ENCODE measurements at places on chromosomes 5 and 9.

DNA sequence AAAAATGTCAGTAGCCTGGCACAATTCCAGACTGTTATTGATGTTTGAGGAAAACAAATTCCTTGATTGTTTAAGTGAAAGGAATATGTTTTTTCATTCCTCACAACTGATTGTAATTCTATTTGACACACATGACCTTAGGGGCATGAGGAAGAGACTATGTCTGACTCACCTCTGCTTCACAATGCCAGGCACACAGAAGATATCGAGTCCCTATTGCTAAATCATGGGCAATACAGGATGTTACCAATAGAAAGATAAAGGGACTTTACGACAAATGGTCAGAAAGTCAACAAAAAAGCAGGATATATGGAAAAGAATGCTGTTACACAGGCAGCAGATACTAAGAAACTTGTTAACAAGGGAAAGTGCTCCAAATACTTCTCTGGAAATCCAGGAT lies 1903.5 kb downstream of the EFNA5 start:
- no peak for DNase-seq

GRCh38 chr5:59615272-59615671 lies 278.3 kb downstream of the PDE4D start:
- DNase-seq: peak; percentile 74

DNA sequence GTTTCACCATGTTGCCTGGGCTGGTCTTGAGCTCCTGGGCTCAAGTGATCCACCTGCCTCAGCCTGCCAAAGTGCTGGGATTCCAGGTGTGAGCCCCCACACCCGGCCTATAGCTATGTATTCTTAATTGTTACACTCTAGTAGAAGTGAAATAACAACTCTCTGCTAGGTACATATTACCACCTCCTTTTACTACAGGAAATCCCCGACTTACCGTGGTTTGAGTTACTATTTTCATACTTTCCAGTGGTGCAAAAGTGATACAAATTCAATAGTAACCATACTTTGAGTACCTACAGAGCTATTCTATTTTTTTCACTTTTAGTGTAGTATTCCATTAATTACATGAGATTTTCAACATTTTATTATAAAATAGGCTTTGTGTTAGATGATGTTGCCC lies 719 bp downstream of the ARL14EPL start:
- DNase-seq: no peak

DNA sequence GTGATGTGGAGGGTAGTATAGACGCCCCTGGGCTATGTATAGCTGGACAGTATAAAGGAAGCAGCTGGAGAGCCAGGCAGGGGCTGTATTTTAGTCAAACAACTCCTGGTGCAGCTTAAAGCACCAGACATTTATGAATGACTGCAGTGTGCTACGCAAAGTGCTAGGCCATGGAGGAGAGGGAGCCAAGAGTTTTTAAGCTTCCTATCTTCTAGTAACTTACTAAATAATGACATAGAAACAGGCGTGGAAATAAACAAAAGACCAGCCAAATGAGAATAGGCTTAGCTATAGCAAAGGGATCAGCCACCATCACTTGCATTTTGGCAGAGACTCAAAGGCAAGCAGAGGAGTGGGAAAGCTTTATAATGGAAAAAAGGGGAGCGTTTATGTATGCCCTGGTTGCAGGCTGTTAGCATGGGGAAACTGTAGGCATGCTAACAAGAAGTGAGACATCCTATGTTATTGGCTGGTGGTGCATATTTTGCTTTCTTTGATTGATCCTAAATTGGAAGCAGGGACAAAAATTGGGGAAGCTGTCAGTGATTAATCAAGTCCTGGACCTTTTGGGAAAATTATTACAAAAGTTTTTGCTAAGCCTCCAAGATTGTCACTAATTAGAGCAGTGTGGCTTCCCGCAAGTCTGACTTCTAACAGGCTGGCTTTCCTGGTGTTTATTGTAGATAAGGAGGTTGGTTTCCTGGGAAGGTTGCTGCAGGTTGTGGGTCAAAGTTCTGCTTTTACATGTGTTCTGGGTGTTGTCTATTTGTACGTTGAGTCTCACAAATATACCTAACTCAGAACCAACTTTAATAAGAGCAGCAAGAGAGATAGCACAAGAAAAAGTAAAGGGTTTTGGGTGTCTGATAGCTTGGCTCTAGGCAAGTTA lies 46.6 kb downstream of the RAB3C start:
- no peak for DNase-seq

DNA sequence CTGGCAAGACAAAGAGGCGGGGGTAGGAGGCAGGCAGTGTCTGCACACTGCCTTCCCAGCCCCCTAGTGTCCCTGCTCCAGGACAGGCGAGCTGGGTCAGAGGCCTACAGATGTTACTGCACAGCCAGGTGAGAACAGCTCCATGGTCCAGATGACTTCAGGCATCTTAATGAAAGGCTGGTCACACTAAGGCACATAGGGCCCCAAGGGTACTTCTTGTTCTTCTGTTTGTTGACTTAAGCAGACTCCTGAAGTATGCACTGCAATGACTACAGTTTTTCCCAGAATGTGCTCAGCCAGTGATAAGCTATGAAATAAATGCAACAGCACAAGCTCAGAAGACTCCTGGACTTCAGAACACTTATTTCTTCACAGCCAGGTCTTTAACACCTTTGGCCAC lies 27.4 kb downstream of the ATPSCKMT start:
- peak; percentile 38 for DNase-seq

- no peak for DNase-seq
Measured at GRCh38 chr5:62312036-62312435, 6.0 kb downstream of the KIF2A start.

GRCh38 chr5:8842971-8843551 lies 702.8 kb downstream of the SEMA5A start:
- peak; percentile 61 for DNase-seq

DNA sequence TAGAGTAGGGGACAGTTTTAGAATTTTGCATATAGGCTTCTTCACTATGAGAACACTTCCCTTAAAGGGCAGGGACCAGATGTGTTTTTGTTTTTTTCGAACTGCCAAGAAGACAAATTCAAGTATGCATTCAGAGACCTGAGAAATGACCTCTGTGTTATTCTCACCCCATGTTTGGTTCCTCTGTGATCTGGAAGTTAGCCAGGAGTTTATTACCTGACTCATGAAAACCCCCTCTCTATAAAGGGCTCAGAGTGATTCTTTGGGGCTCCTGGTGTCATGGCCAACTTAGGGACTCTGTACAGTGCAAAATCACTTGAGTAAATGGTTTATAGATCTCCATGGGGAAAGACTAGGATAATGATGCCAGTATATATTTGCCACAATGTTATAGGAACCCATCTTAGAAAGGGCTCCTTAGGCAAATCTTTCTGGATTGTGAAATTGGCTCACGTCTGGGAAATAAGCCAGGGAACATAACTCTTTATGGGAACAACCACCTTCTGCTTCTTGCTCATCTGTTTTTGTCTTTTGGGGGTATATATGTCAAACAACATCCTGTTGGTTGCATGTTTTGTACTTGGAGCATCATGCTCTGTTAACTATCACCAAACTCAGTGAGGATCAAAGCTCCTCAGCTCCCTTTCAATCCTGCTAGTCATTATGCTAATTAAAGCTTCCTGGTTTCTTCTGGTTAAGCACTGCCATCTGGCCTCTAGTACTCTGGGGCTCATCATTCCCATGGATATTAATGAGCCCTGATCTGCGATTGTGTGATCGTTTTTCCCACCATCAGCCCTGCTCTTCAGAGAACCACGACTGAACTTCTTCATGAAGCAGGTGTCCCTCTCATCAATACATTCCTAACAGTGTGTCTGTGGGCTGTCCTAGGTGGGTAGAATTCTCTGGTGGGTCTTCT lies 173.4 kb upstream of the CDH12 start:
- peak; percentile 54 for DNase-seq

GRCh38 chr9:30519756-30520155 lies 1864.7 kb upstream of the ACO1 start:
- no peak for DNase-seq

DNA sequence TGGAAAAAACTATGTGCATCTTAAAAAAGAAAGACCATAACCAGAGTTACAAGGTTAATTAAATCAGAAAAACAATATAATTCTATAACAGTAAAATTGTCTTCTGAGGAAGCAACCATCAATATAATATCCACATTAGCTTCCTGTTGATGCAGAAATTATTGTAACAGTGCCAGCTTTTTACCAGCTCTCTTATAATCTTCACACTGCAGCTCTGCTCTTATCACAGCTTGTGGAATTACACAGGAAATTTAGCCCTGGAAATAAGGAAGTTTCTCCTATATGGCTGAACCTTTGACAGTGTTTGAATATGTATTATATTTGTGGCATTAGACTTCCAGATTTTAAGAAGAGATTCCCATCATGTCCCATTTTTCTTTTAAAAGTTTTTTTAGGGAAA lies 49.1 kb upstream of the TEK start:
- peak; percentile 14 for DNase-seq

DNA sequence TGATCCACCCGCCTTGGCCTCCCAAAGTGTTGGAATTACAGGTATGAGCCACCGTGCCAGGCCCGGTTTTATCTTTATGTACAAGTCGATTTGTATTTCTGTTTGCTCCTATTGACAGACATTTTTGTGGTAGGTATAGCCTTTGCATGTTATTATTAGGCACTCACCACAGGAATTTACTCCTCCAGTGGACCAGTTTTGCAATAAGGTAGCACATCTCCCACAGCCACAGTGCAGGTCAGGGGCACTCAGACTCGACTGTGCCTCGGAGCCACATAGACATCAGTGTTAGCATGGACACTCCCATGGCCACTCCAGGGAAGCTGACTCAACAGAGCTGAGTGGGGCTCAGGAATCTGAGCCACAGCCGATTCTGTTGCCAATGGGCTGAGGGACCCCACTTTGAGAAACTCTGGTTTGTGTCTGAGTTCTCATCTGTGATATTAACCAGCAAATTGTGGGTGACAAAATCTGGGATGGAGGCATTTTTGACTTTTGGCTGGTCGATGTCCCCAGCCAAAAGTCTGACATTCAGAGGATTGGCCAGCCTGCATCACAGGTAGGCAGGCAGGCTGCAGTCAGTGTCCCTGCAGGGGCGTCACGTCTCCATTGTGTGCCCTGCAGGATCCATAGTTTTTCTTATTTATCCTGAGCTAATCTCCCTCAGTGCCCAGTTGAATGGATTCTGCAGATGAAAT lies 15.0 kb upstream of the SHB start:
- peak; percentile 66 for DNase-seq

DNA sequence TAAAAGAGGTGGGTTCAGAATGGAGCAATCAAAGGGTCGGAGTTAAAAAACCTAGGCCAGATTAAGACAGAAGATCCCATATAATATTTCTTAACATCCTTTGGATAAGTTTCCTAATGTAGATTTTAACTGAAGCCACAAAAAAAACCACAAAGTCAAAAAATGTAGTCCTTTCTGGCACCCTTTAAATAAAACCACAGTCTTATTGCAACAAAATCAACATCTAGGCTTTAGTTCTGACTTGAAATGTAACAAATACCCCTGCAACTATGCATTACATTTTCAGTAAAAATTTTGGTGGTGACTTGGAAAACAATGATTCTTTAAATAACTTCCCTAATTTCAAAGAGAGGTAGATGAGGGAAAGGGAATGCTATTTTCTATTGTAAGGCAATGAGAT lies 109.2 kb downstream of the PSAT1 start:
- DNase-seq: no peak

DNA sequence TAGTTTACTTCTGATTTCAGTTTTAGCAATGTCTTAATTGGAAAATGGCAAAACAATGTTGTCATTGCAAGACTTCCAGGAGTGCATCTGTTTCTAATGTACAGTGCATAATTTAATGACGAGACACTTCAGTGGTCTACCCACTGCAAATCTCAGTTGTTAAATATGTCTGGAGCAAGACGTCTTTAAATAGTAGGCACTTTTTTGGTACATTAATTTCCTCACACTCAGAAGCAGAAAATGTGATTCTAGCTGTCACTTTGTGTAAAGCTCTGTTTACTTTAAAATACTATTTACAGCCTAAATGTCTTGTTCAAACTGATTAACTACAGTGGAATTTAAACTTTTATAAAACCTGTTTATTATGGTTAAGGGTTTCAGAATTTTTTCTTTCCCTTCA lies 815.5 kb downstream of the TLE1 start:
- DNase-seq: peak; percentile 52

- DNase-seq: peak; percentile 66
Measured at GRCh38 chr9:124079176-124079925, 67.8 kb downstream of the LHX2 start.
